ENCODE measurements at places on chromosomes 4 and X.

DNA sequence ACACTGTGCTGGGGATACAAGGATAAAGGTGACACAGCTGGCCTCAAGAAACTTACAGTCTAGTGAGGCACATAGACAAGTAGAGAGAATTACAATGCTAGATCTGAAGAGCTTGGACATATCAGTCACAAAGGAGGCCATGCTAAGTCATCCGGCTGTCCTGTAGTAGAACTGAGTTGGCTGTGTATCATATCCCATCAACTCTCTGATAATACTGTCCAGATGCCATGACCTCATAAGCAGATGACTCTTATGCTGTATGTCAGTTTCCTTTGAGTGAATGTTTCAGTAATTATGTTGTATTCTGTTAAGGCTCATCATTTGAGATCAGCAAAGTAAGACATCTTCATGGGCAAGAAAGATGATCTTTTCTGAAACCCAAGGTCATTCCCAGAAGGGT lies 442.9 kb downstream of the MID1IP1 start:
- no peak for DNase-seq

DNA sequence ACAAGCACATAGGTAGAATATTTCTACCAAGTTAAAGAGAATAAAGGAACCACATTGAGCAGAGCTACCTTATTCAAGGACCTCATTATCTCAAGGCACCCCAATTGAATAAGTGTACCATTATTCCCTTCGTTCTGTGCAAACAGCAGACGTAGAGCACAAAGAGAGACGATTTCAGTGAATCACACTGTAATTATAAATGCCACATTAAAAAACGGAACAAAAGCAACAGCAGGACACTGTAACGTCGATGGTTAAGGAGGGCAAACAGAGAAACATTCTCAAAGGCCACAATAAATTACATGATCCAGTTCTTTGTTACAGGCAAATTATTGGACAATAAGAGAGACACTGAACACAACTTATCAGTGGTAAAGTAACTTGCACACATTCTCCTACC lies 644.1 kb upstream of the TENM3 start:
- no peak for DNase-seq

GRCh38 chrX:40104985-40105834 lies 7.5 kb upstream of the BCOR start:
- DNase-seq: no peak

DNA sequence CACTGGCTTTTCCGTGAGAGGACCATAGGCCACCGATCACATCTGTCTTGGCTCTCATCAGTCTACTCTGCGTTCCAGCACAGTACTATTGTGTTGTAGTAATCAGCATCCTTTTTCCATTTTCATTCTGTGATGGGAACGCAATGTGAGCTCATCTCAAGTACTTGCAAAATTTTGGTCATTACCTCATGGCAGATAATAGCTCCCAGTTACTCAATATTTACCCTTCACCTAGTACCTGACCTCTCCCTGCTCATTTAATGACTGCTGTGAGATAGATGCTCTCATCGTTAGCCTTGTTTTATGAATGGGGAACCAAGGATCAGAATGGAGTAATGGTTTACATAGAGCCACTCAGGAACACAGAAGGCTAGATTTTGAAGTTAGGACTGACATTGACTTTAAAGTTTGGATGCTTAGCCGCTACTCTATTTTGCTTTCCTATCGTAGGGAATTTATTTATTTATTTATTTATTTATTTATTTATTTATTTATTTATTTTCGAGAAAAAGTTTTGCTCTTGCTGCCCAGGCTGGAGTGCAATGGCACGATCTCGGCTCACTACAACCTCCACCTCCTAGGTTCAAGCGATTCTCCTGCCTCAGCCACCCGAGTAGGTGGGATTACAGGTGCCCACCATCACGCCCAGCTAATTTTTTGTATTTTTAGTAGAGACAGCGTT lies 6.5 kb upstream of the GPR101 start:
- DNase-seq: no peak

- no peak for DNase-seq
Measured at GRCh38 chr4:185040523-185040922, 22.2 kb downstream of the HELT start.

DNA sequence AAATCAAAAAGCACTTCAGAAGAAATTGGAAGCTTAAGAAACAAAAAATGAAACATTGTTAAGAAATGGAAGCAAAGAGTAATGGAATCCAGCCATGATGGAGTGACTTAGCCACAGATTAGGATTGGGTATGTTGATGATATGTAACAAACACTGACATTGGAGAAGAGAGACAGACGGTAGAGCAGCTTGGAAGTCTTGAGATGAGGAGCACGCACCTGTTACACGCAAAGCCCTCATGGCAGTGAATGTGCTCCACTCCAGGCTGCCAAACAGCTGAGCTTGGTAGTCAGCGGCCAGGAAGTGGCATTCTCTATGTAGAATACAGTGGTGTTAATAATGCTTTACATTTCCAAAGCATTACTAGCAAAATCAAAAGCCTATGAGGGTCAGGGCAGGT lies 56.9 kb upstream of the GPRIN3 start:
- DNase-seq: no peak

- no peak for DNase-seq
Measured at GRCh38 chr4:19213388-19213787, 1038.3 kb upstream of the SLIT2 start.

GRCh38 chr4:73916172-73916925 lies 47.2 kb downstream of the CXCL1 start:
- no peak for DNase-seq

- DNase-seq: no peak
Measured at GRCh38 chr4:145058256-145058655, 39.7 kb downstream of the ANAPC10 start.

GRCh38 chrX:74063426-74064155 lies 240.4 kb upstream of the ZCCHC13 start:
- no peak for DNase-seq

- no peak for DNase-seq
Measured at GRCh38 chr4:46277165-46277951, 112.6 kb downstream of the GABRA2 start.

- no peak for DNase-seq
Measured at GRCh38 chr4:48184882-48185281, 50.8 kb upstream of the TXK start.

GRCh38 chr4:82584931-82585330 lies 23.1 kb upstream of the TMEM150C start:
- DNase-seq: no peak

GRCh38 chrX:4661771-4662170 lies 948.3 kb upstream of the PRKX start:
- no peak for DNase-seq

All from activated T-helper 9 cell treated with anti-CD3 and anti-CD28 coated beads, Interleukin-2, amount 50 U/mL, for 16 hours (primary cell).